ENCODE measurements at places on chromosomes 5 and 9.

DNA sequence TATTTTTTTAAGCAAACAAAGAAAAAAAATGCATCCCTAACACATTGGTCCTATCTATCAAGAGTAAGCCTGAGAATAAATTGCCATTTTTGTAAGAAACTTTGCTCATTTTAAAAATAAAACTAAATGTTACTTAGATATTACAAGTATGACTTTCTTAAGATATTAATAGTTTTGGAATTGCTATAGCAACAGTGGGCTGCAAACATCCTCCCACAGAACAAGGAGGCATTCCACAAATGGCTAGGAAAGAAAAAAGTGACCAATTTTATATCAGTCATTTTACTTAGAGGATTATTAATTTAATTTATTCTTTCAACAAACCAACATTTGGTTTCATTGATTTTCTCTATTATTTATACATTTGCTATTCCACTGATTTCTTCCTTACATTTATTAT lies 63.7 kb downstream of the LURAP1L start:
- DNase-seq: no peak

GRCh38 chr5:88045931-88046461 lies 222.6 kb downstream of the TMEM161B start:
- no peak for DNase-seq

DNA sequence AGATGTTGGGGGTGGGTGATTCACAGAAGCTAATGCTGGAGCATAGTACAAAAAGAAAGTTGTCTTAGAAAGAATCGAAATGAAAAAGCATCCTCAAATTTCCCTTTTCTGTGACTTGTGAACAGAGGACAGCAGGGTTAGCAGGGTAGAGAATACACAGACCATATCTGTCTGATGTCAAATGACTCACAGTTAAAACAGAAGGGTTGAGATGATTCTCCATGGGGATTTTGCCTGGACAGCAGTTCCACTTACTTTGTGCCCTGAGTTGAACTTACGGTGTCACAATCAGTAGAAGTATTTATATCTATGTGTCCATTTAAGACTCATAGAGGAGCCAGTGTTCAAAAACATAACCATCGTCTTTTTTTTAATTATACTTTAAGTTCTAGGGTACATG lies 801.6 kb downstream of the KCTD16 start:
- no peak for DNase-seq

GRCh38 chr5:116699332-116699731 lies 124.7 kb upstream of the SEMA6A start:
- no peak for DNase-seq

DNA sequence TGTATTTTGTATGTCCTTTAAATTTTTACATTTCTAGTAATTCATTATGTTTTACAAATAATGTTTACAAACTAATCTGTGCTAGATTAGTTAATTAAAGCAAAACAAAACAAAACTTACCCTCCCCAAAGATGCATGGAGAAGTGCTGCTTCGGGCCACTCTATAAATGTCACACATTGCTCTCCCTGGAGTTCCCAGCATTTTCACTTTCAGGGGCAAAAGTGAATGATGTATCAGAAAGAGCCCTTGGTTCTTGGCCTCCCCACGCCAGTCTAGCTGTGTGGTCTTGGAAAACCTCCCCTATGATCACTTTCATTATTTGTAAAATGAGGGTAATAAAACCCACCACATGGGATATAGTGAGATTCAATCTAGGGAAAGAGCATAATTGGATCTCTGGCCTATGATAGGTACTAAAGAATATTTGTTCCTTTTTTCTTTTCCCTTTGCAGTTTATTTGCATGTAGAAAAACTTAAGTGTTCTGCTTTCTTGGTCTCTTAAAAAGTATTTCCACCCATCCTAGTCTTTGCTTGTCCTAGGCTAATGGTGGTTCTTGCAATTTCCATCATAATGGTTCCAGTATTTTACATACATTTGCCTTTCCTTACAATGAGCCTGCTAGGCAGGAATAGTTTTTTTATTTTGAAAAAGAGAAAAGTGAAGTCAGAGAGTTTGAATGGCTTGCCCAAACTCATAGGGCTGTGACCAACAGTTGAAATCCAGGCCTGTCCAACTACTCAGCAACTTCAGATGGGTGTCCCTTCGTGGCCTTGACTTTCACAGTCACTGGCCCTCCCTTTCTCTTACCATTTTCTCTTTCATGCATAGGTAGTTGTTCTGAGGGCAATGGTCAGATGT lies 184.5 kb upstream of the KLF4 start:
- DNase-seq: no peak
